ENCODE measurements at places on chromosomes 12 and 14.

DNA sequence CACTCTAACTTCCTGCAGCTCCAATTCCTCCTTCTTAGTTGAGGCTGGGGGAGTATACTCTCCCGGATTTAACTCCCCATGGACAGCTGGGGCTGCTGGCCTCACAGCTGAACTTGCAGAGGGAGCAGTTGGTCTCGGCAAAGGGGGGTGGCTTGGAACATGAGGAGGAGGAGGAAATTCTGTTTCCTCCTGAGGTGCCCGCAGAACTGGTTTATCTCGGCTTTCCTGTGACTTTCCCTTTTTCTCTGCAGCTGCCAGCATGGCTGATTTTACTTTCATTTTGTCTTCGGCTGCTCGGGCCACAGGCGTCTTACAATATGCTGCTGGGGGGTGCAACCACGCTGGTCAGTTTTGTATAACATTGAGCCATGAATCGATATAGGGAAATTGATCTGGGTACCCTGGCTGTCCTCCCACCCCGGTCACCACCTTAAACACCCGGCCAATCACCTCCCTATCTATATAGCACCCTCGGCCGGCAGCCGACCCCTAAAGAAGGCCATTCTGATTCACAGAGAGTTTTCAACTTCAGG lies 1317.6 kb downstream of the TMEM121 start:
- no peak for DNase-seq

- DNase-seq, result no peak
Observed at GRCh38 chr14:80902608-80903007, 38.9 kb downstream of the CEP128 start.

GRCh38 chr12:60494244-60494643 lies 898.4 kb downstream of the SLC16A7 start:
- no peak for DNase-seq

DNA sequence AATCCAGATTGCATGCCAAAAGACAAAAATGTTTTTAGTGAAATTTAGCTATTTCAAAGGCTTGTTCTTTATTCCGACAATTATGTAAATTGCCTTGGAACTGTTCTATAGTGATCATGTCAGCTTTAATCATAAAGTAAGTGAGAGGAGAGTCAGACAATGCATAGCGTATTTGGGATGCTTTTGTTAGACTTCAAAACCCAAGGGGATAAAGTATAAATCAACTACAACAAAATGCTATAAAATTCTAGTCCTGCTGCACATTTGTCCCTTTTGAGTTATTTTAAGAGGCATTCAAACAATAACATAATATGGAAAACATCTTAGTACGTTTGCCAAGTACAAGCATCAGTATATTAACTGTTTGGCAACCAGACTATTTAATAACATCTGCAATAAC lies 11.3 kb downstream of the RTRAF start:
- no peak for DNase-seq

- DNase-seq, result no peak
Observed at GRCh38 chr12:51818566-51819300, 29.8 kb downstream of the FIGNL2 start.

- DNase-seq, result no peak
Observed at GRCh38 chr12:23834076-23834475, 115.4 kb downstream of the SOX5 start.

- DNase-seq, result peak; percentile 74
Observed at GRCh38 chr14:23364164-23365035, 572 bp downstream of the EFS start.

DNA sequence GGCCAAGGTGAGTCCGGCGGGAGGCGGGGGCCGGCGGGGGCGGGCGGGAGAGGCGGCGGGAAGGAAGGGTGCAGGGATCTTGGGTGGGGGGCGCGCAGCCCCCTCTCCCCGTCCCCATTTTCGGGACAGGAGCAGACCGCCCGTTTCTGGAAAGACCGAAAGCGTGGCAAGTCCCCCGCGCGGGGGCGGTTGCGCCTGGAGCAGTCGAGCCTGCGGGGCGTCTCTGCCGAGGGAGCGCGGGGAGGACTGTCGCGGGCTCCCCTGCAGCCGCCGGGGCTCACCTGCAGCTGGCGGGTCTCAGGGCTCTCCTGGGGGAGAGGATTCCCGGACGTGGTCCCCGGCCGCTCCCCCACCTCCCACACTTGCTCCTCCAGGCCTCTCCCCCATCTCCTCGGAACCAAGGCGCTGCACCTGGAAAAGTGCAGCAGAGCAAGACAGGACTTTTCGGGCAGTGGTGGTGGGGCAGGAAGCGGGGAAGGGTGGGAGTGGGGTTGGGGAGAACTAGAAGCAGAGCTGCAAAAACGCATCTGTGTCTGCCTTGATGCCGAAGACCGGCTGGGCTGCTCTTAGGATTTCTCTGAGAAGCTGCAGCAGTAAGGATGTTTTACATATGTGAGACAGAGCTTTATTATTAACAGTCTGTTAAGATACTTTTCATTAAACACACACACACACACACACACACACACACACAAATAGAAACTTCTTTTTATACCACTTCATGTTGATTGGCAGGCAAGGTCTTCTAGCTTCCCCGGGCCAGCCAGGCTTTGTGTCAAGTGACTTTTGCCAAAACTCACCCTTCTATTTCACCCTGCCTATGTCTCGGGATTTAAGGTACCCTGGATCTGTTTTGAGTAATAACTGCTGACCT lies 677 bp downstream of the C12orf75 start:
- peak; percentile 30 for DNase-seq

DNA sequence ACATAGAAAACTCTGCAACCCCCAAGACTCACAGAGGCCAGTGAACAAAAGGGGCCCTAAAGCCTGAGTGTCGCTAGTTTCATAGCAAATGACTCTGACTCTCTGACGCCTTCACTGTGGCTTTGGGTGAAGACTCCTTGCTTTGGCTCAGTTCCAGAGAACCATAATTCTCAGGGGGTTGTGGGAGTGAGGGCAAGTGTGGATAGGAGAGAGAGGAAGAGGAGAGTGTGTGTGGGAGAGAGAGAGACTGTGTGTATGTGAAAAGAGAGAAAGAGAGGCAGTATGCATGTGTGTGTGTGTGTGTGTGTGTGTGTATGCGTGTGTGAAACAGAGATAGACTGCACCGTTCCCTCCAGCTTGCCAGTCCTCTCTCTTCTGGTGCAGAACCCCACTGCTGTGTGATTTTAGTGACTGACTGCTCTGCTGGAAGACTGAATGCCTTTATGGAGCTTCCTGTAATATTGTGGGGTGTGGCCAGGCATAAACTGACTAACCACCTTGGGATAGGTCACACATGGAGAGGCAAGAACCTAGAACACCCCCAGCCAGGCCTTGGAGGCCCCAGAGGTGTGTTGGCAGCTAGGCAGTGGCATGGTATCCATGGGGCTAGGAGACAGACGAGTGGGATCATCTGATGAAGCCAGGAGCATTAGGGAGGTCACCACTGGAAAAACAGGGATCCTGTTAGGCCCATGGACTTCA lies 45.9 kb upstream of the STXBP6 start:
- DNase-seq, result no peak

DNA sequence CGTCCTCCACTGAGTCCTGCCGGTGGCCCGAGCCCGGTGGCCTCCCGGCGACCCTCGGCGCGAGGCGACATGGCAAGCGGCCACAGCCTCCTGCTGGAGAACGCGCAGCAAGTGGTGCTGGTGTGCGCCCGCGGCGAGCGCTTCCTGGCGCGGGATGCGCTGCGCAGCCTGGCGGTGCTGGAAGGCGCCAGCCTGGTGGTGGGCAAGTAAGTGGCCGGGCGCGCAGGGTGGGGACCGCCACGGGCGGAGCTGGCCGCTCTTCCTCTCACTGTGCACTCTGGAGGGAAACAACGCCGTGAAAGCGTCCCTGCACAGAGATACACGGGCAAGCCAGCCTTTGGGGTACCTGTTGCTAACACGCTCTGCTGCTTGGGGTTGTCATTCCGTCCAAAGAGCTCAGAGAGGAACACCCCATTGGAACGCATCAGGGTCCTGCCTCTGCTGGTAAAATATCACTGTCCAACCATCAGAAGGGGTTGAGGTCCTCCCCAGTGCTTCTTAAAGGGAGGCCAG lies at the start of gene AMDHD1:
Gene AMDHD1 (plus strand): TSS at position 2 of the 513 bp plus-strand sequence. CDS start 68 bp downstream, at position 70.
- DNase-seq, result peak; percentile 44

- DNase-seq, result no peak
Observed at GRCh38 chr12:116931665-116932064, 20.9 kb downstream of the FBXW8 start.

All from posterior cingulate gyrus (tissue), 11 donors.